ENCODE measurements at places on chromosomes 2 and 18. TPM values are rescaled to one million over a fixed set of nuclear protein-coding genes. Genes with fewer than 3 reads are reported as not detected.
A peak's percentile ranks its signal among the peaks of the same experiment; 100 is the strongest.

DNA sequence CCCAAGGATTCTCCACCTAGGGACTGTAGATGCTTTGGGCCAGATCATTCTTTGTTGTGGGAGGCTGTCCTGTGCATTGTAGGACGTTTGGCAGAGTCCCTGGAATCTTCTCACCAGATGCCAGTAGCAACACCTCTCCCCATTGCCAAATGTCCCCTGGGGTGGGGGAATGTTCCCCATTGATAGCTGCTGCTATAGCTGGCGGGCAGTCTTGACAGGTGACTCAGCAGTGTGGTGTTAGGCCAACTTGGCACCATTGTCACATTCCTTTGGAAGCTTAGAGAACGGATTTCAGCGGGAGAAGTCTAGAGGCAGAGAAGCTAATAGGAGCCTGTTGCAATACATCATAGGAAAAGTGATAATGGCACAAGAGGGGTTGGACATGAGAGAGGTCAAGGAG is 495.7 kb upstream of the SMIM21 start:
- DNase-seq: peak; percentile 90

Gene DCC
- total RNA-seq: 0.13 TPM

DNA sequence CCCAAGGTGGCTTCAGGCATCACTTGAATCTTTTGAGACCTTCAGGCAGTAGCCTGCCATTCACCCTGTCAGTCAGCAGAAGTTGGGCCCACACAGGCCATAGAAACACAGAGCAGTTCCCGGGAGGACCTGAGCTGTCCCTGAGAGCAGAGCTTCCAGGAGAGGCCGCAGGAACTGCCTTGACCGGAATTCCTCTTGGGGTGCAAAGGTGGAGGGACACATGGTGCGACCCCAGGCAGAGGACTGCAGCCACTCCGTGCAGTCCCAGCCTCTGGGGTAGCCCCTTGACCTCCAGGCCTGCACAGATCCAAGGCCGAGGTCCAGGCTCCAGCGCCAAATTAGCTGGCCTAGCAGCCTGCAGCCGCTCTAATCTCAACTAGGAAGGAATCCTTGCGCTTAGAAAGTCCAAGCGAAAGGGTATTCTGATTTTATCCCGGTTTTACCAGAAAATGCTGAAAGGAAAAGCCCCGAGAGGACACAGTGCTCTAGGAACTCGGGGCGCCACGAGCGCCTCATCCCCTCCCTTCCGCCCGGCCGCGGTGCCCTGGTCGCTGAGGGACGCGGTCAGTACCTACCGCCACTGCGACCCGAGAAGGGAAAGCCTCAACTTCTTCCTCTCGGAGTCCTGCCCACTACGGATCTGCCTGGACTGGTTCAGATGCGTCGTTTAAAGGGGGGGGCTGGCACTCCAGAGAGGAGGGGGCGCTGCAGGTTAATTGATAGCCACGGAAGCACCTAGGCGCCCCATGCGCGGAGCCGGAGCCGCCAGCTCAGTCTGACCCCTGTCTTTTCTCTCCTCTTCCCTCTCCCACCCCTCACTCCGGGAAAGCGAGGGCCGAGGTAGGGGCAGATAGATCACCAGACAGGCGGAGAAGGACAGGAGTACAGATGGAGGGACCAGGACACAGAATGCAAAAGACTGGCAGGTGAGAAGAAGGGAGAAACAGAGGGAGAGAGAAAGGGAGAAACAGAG is 5.4 kb downstream of the SIX2 start:
- no peak for DNase-seq

Gene OTX1
- not detected for total RNA-seq

Gene SH3YL1
- 32.4 TPM for total RNA-seq

Gene ALLC
- total RNA-seq: 0.09 TPM

Gene ANKRD30B
- under 0.01 TPM for total RNA-seq

- no peak for DNase-seq
Measured at GRCh38 chr2:127843677-127844076, 14.3 kb downstream of the POLR2D start.

GRCh38 chr2:23662941-23663920 is 263.7 kb downstream of the ATAD2B start:
- peak; percentile 86 for DNase-seq

GRCh38 chr2:177114712-177115111 is 97.9 kb upstream of the HNRNPA3 start:
- DNase-seq: no peak

DNA sequence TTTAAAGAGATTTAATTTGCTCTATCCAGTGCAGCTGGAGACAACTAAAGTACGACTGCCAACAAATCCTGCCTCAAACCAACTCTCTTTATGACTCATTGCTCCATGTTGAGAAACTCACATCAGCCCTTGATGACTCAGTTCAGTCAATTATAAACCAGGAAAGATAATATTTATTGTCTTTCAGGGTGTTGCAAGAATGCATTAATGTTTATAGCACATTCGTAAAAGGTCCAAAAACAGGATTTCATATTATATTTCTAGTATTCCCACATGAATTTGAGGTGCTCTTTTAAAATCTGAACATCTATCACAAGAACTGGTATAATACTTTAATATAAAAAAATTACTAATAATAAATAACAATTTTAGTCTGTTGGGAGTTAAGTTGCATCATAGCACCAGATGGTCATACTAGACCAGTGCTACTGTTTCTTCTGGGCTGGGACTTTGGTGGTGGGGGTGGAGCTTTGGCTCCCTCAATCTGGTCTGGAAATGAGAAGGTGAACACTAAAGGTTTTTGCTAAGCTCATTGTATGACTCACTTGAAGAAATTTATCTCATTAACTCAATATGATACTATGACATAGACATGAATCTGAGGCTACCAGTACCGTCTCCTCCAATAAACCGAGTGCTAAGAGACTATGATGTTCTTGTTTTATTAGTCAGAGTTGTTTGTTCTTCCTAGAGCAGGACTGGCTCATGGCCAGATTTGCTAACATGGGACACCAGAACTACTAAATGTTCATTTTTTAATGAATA is 26.6 kb upstream of the MAP3K20 start:
- peak; percentile 96 for DNase-seq

Gene DSG4
- total RNA-seq: not detected

Gene PUS10
- total RNA-seq: 6.4 TPM

Gene FAM110C
- 0.71 TPM for total RNA-seq
